ENCODE measurements at places on chromosomes 7 and 10.

DNA sequence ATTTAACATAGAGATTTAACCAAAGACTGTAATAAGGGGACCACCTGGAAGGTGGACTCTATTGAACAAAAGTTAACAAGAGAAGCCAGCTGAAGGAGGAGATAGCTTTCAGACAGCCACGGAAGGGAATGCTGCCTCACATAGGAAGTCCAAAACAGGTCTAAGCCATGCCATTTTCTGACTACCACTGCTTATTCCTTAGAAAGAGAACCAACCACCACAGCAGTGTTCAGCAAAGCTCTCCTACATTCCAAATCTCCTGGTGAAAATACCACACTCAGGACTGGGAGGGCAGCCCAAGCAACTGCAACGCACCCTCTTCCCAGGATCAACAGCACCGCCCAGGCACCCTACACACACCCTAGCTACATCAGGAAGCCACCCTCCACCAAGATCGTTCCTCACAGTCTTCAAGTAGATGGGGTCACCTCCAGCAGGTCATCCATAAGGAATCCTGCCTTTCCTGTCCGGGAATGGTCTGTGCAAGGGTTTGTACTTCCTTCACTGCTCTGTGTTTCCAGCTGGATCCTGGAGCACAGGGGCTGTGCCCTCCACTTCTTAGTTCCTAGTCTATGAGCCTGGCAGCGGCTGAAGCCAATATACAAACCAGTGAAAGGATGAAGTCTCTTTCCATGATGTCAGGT is 2.5 kb downstream of the KIAA1549 start:
- no peak for DNase-seq

DNA sequence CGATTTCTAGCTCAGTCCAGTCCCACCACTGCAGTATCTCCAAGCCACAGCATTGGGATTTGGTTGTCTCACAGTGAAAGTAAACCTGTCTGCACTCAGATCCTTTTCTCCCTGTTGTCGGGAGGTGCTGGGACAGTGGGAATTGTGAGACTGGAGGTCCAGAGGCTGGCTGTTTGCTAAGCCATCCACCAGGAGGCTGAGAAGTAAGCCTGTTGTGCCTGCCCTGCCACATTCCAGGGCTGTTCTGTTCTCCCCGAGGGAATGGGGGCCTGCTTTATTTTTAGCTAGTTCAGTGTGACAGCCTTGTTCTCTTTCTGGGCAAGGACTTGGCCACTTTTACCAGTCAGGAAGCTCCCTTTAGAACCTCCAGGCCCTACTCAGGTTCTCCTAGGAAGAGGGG is 54.9 kb downstream of the HK1 start:
- peak; percentile 81 for DNase-seq

GRCh38 chr10:133614830-133615580 is 11.6 kb downstream of the FRG2B start:
- DNase-seq: no peak

- DNase-seq: no peak
Measured at GRCh38 chr7:85025312-85025756, 161.5 kb downstream of the SEMA3D start.

- no peak for DNase-seq
Measured at GRCh38 chr7:63096141-63096540, 902.5 kb upstream of the ZNF722 start.

- DNase-seq: no peak
Measured at GRCh38 chr7:155278921-155279320, 18.8 kb upstream of the INSIG1 start.

DNA sequence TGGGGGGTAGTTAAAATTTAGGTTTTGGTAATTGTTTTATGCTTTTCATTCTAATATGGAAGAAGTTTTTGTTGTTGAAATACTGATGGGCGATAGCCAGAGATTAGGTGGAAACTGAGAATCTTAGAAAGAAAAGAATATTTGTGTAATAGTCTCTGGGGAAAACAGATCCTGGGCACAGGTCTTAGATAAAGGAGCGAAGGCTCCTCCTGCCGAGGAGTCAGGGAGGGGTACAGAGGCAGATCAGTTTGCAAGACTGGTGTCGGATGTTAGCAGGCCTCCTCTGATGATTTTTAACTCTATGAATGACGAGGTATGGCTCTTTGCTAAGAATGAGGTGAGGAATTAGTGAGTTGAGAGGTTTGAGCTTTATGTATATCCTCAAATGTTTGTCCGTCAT is 339.7 kb downstream of the HGF start:
- no peak for DNase-seq

DNA sequence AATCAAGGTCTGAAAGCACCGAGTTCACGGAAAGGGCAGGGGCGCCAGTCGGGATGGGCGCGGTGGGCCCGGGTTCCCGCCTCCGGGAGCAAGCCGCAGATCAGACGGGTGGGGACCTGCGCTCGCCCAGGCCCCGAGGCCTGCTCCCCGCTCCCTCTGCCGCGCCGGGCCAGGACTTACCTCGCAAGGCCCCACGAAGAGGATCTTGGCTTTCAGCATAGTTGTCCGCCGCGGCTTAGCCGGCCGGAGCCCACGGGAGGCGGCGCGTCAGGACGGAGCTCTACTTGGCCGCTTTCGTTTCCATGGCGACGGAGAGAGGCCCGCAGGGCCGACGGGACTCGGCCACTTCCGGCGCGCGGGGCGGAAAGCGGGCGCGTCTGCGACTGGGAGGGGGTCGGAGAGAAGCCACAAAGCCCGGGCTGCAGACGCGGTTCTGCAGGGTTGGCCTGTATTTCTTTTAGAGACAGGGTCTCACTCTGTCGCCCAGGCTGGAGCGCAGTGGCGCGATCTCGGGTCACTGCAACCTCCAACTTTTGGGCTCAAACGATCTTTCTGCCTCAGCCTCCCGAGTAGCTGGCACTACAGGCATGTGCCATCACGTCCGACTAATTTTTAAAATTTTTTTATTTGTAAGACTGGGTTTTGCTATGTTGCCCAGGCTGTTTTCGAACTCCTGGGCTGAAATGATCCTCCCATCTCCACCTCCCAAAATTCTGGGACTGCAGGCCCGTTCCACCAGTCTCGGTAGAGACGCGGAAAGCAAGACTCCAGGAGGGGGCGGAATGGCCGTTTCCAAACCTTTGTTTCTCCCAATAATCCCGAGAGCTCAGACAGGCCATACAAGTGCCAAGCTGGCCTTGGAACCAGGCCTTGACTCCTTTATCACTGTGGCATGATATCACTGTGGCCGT is at the start of gene IFT22:
TSS of gene IFT22 (minus strand) at position 322 of the 911 bp plus-strand sequence. CDS start at position 219, 103 bp downstream.
- DNase-seq: peak; percentile 99

DNA sequence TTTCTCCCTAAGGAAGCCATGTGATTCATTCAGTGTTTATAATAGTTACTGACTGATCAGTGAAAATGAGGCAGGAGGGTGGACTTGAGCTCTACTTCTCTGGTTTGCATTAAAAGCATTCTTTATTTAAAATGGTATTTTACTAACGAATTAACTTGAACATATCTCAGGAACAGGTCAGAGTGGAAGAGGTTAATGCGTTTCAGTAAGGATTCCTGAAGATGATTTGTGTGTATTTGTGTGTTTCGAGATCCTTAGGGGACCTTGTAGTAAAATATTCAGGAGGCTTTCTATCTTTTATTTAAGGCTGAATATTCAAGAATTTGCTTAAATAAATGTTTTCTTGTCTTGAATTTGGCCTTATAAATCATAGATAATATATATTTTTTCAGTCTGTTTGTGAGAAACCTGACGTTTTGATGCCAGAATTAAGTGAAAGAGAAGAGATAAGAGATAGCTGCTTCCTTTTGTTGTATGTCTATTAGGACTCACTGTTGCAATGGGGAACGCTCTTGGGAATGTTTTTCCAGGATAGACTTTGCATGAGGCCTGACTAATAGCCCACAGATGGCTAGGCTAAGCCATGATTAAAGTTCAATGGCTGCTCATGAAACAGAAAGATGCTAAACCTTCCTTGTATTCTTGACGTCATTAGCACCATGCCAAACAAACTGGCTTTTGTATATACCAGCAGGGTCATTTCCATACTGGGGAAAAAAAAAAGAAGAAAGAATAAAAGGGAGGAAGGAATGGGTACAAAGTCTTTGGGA is 93.8 kb upstream of the MTPN start:
- no peak for DNase-seq

- peak; percentile 84 for DNase-seq
Measured at GRCh38 chr10:30392564-30392990, 41.4 kb upstream of the MAP3K8 start.

- no peak for DNase-seq
Measured at GRCh38 chr10:63204667-63205391, 71.7 kb downstream of the NRBF2 start.

DNA sequence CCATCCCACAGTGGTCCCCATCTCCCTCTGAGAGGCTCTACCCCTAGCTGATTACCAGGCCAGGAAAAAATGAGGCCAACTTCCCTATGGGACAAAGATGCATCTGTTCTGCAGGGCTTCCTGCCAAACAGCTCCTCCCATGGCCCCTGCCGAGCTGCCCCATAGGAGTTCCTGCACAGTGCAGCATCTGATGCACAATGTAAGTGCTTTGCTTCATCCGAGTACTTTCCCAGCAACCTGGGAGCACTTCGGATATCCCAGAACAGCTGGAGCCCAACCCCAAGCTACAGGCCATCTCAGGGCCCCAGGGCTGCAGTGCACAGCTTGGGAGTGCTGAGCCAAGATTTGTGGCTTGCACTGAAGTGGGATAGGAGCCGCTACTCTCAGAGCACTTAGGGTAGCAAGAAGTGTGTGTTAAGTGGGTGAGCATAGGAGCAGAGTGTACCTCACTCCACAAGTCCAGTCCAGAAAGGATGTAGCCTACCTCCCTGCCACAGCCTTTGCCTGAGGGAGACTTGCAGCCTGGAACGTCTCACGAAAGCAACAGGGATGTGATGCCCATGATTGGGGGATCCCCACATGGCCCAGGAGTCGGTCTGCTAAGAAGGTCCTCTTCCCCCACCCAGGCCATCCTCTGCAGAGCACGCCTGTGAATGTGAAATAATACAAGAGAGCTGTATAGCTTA is 209.6 kb upstream of the VWC2 start:
- no peak for DNase-seq

DNA sequence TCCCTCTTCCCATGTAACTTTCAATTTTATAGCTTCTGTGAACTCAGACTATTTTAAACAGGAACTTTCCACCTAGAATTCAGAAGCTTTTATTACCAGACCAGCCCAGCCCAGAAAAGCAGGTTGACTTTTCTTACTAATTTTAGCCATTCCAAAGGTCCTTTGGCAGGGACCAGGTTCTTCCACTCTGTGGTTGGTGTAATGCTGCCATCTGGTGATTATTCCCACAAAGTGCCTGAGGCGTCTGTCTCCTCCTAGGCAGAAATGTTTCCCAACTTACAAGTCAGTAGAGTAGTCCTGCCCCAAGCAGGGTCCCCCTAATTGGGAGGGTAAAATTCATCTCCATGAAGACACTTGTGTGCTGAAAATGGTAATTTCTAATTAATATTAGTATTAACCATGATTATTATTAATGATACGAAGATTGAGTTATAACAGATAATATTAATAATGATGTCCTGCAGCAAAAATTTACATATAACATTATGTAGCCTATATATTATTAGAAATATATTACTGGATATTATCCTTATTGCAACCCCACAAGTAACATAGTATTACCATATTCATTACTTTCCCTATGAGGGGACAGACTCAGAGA is 53.0 kb upstream of the PPP1R17 start:
- DNase-seq: peak; percentile 73

- peak; percentile 26 for DNase-seq
Measured at GRCh38 chr10:4382811-4383210, 443.2 kb upstream of the AKR1E2 start.

GRCh38 chr7:85274454-85274853 is 87.6 kb upstream of the SEMA3D start:
- DNase-seq: no peak

All from adipocyte (in vitro differentiated cells).